Bronchial smooth muscle cell (primary cell): ENCODE measurements at places on chromosomes 16 and 17. TPM values are rescaled to one million over a fixed set of nuclear protein-coding genes. Genes with fewer than 3 reads are reported as not detected.

The IRX6 gene
- total RNA-seq, result not detected in 2 replicates

The USP10 gene
- 27.9 and 30.7 TPM in 2 replicates for total RNA-seq

The C16orf89 gene
- total RNA-seq, result 2.5 TPM in 1 of 2 replicates, not detected in the other

The SKAP1 gene
- not detected in 2 replicates for total RNA-seq

The GPR139 gene
- total RNA-seq, result not detected in 2 replicates

The KLHL10 gene
- total RNA-seq, result 0.16 and 0.17 TPM in 2 replicates

The SHISA6 gene
- not detected in 2 replicates for total RNA-seq

The GRAPL gene
- 0.16 TPM in 1 of 2 replicates, not detected in the other for total RNA-seq

The KRTAP1-1 gene
- total RNA-seq, result not detected in 2 replicates
